ENCODE measurements at places on chromosomes 2 and 18.
A peak's percentile ranks its signal among the peaks of the same experiment; 100 is the strongest.

DNA sequence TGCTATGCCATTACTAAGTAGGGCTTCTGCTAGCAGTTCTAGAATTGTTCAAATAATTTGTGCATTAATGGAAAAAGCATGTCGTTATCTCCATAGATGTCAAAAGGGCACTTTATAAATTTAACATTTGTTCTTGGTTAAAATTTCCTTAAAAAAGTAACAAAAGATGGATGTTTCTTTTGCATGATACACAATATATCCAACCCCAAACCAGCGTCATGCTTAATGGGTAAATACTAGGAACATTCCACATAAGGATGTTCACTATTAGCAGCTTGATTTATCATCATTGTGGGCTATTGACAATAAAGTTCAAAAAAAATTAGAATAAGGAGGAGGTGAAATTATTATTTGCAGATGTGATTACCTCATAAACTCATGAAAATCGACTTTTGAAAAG lies 79.7 kb downstream of the GREB1L start:
- DNase-seq: no peak

- DNase-seq: no peak
These were observed 61.9 kb upstream of the SPP2 start for GRCh38 chr2:233988581-233988980.

DNA sequence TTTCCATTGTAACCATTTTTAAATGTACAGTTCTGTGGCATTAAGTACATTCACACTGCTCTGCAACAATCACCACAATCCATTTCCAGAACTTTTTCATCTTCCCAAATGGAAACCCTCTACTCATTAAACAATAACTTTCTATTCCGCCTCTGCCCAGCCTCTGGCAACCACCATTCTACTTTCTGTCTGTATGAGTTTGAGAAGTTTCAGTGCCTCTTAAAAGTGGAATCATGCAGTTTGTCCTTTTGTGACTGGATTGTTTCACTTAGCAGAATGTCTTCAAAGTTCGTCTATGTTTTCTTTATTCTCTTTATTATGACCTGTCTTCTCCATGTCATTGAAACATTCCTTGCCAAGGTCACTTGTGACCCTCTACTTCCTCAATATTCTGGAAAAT lies 22.0 kb upstream of the PELI1 start:
- DNase-seq: no peak

DNA sequence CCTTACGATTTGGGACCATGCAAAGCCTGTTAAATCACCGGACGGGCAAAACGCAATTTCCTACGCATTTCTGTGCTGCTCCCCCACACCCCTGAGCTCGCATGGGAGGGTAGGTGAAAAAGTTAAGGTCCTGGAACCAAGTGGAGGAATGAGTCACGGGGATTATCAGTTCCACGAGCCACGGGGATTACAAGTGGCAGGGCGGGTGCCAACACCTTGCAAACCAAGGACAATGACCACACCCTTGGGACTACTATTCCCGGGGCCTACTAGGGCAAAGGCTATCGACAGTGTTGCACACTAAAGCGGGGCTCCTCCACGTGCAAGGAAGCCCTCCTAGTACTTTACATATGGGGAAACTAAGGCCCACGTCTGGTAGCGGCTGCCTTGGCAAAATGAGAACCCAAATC lies 447 bp downstream of the RETSAT start:
- DNase-seq: peak; percentile 43

- DNase-seq: peak; percentile 63
These were observed 69.3 kb downstream of the NRP2 start for GRCh38 chr2:205751569-205752031.

DNA sequence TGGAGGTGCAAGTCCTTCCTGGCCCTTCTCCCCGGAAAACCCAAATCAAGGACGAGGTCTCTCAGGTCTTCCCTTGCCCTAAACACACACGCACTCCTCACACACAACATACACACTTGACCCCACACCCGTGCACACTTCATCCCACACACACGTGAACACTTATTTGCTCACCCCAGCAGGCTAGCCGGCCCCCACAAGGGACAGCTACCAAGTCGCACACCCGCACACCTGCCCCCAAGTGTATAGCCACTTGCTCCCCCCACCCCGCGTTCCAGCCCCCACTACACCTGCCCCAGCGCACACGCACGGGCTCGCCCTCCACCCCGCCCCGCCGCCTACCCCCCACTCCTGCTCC lies 359 bp downstream of the TGFBRAP1 start:
- no peak for DNase-seq

GRCh38 chr2:175393851-175394250 lies 212.3 kb upstream of the ATP5MC3 start:
- DNase-seq: no peak

DNA sequence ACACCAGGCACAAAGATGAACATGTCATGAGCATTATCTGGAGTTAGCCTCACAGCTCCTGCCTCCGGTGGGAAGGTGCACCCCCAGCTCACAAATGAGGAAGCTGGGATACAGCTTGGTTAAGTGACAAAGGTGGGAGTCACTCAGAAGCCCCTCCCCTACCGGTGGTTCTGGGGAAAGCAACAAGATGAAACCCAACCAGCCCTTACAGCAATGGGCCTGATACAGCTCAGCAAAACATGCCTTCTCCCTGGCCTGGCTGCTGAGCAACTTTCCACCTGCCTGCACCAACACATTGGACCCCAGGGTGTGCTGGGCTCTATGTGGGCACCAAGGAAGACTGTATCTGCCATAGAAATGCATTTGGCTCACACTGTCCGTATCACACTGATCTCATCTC lies 113.2 kb downstream of the GYPC start:
- no peak for DNase-seq

- peak; percentile 86 for DNase-seq
These were observed 571 bp downstream of the YWHAQ start for GRCh38 chr2:9630117-9630735.

- no peak for DNase-seq
These were observed 61.3 kb downstream of the NEDD4L start for GRCh38 chr18:58105206-58105887.

GRCh38 chr18:49851624-49852023 lies 38.3 kb upstream of the ACAA2 start:
- DNase-seq: no peak

All from left hindlimb (tissue), 1 donor.